Retinal pigment epithelial cell (primary cell): ENCODE measurements at places on chromosomes 1 and 21.

DNA sequence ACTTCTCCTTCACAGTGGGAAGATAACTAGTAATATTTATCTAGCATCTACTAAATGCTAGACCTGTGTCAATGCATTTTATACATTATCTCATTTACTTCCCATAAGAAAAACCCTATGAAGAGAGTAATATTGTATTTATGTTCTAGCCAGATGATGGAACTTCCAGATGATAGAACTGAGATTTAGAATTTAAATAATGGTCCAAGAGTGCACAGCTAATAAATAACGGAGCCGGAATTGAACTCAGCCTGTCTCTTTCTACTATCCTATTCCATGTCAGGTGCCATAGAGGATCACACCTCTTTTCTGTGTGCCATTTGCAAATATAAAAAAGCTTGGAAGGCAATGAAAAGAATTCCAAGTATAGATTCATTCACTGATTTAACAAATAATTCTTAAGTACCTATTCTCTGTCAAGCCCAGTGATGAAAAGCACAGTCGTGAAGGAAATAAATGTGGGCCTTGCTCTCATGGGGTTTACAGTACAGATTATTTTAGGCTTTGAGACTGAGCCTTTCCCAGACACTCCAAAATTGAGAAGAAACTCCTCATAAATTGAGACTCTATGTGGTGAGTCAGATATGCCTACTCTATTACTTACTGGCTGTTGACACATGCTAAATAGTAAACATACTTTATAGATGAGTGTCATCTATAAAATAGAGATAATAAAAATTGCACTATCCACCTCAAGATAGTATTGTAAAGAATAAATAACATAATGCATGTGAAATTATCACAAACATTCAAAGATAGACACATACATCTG is 378.0 kb upstream of the PRMT6 start:
- no peak for DNase-seq

DNA sequence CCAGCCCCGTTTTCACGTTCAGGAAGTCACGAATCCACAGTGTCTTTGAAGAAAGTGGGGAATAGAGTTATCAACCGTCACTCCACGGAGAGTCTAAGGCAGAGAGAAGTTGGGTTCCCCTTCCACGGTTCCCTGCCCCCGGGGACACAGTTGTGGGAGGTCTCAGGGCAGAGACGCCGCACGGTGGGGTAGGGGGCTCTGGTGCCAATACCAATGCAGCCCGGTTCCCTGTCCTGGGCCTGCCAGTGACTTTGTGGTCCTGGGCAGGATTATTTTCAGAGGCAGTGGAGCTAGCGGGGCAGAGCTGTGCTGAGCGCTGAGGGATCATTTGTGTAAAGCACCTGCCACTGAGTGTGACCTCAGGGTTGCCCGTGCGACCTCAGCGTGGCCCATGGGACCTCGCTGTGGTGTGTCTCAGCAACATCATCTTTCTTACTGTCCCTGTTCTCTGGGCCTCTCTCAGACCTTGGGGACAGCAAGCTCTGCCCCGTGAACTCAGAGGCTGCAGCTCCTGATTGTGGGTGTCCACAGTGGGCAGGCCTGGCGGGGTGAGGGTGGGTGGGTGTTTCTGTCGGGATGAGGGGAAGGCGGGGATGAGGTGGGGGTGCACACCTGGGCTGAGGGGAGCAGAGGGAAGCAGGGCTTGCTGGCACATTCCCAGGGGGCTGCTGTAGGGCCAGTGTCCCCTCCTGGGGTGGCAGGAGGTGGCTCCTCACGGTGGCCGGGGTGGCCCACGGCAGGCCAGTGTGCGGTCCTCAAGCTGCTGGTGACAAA is 65.2 kb downstream of the AGPAT3 start:
- DNase-seq, result no peak

DNA sequence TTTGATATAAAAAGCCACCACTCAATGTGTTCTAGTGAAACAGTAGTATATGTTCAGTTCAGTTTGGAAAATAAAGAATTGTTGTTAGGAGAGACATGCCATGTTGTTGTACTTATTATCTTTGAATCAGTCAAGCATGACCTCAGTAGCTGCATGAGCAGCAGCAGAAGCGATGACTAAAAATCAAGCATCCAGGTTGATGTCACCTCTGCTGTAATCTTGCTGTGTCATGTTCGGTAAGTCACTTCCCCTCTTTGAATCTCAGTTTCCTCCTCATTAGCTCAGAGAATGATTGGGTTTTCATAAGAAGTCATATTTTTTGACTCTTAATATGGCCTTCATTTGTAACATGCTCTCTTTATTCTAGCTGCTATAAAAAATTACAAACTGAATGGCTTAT is 428.4 kb upstream of the B3GALT2 start:
- no peak for DNase-seq

- DNase-seq, result no peak
Observed at GRCh38 chr1:109615879-109616278, 3.5 kb downstream of the GNAT2 start.

- DNase-seq, result no peak
Observed at GRCh38 chr1:204959374-204959773, 83.6 kb upstream of the CNTN2 start.

- DNase-seq, result no peak
Observed at GRCh38 chr1:209207126-209207700, 376.3 kb upstream of the CAMK1G start.

- DNase-seq, result no peak
Observed at GRCh38 chr1:3683992-3684391, 31.7 kb downstream of the TP73 start.

GRCh38 chr1:106406114-106406513 is 650.4 kb upstream of the PRMT6 start:
- no peak for DNase-seq

DNA sequence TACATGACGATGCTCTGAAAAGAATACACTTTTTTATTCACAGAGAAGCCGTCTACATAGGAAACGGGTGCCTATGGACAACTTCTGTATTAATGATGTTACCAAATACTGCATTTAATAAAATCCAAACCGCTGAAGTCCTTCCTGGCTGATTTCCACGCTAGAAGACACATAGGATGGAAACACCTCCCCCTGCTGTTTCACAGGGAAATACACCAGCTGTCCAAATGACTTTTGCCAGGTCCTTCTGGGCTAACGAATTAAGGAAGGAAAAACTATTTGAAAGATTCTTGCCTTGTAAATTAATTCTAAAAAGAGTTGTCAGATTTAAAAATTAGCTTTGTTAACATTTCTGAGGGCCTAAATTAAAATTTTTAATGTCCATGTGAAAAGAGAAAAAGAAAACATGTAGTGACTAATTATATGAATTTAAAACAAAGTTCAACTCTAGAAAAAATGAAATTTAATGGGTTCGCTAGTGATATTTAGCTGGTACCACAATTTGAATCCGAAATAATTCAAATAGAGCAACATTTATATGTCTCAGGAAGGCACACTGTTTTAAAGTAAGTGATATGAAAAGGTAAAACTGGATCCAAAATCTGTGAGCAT is 146.0 kb downstream of the RERE start:
- DNase-seq, result no peak

- no peak for DNase-seq
Observed at GRCh38 chr1:193270996-193271395, 84.6 kb upstream of the B3GALT2 start.

- DNase-seq, result no peak
Observed at GRCh38 chr21:25838809-25839208, 104.0 kb downstream of the GABPA start.

GRCh38 chr1:232303222-232303620 is 326.7 kb downstream of the SIPA1L2 start:
- no peak for DNase-seq

DNA sequence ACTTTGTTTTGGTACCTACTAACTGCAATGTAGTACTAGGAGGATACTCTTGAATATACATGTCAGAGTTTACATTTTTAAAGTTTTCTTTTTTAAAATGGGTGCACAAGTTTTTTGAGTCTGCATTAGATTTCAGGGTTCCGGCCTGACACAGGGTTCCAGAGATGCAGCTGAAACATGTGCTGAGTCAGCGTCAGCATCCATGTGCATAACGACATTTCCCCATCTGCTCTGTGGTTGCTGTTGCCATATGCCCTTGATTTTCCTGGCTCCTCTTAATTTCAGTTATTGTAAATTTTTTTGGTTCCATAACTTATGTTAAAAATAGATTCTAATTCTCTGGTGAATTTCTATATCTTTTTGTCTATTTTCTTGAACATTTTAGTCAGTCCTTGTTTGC is 12.3 kb upstream of the METTL13 start:
- DNase-seq, result no peak

DNA sequence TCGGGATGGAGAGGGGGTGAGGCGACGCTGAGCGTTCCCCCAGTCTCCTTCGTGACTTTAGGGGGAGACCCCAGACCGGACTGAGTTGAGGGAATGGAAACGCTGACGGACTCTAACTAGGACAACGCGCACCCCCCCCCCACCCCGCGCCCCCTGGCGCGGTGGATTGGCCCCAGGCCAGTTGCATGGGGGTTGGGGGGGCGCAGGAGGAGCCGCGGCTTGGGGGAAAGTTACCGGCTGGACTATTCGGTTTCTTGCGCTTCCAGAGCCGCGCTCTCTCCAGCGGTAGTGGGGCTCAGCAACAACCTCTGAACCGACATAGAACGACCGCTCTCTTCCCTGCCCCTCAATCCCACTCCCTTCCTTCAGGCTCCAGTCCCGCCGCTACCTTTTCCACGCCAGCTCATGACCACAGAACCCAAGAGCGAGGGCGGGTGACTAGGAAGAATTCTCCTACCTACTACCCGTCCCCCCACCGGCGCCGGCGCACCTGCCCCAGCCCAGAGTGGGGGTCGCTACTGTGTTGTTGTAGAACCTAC is 694 bp downstream of the ZBTB7B start:
- no peak for DNase-seq

- no peak for DNase-seq
Observed at GRCh38 chr1:225888289-225888897, 553 bp downstream of the LEFTY1 start.

DNA sequence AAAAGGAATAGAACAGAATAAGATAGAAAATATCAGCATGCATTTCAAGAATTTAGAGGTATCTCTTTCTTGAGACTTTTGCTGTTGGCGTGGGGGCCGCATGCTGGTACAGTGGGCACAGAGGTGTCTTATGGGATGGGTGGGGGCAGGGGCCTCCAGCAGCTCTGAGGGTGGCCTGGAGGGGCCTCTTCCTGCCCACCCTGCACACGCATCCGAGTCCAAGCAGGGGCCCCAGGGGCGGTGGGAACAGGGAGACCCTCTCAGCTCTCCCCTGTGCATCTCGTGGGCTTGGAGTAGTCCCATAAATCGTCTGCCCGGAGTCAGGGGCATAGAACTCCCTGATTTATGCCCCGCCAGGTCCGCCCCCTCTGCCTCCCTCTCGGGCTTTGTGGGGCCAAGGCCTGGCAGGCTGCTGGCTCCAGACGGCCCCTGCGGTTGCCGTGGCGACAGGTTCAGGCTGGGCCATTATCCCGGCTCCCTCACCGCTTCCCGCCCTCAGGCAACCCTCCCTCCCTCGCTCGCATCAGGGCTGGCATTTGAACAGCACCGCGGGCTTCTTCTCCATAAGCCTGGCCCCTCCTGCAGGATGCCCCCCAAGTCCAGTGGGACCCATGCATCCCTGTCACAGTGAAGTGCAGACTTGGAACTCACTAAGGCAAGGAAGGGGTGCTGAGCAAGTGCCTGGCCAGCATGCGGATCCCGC is 133.2 kb upstream of the ZBTB40 start:
- no peak for DNase-seq
